ENCODE measurements at places on chromosomes 4 and X.

DNA sequence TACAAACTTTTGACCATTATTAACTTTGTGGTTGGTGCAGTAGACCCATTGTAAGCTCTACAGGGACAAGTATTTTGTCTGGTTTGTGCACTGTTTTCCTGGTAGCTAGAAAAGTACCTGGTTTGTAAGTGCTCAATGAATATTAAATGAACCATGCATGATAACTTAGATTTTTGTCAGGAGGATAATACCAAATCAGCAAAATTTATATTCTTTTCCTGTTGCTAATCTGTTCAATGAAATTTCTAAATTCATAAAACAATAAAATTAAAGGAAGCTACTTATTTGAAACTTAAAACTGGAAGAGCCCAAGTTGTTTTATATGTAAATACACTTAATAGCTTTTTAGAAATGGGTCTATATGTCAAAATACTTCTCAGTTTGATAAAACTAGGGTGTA is 17.6 kb downstream of the HSPA4L start:
- H3K27ac ChIP-seq, result no peak overlapping the region
- H3K36me3 ChIP-seq, result no peaks in the 10 kb centered on the region
- H3K4me3 ChIP-seq, result no peak overlapping the region
- no peaks in the 10 kb centered on the region for H3K4me1 ChIP-seq
- DNase-seq, result no peak

GRCh38 chr4:101730291-101731117 is 60.0 kb upstream of the BANK1 start:
- no peak overlapping the region for H3K4me3 ChIP-seq
- no peaks in the 10 kb centered on the region for H3K27me3 ChIP-seq
- H3K4me1 ChIP-seq, result no peaks in the 10 kb centered on the region
- peak; percentile 72 for DNase-seq
- H3K27ac ChIP-seq, result no peak overlapping the region

DNA sequence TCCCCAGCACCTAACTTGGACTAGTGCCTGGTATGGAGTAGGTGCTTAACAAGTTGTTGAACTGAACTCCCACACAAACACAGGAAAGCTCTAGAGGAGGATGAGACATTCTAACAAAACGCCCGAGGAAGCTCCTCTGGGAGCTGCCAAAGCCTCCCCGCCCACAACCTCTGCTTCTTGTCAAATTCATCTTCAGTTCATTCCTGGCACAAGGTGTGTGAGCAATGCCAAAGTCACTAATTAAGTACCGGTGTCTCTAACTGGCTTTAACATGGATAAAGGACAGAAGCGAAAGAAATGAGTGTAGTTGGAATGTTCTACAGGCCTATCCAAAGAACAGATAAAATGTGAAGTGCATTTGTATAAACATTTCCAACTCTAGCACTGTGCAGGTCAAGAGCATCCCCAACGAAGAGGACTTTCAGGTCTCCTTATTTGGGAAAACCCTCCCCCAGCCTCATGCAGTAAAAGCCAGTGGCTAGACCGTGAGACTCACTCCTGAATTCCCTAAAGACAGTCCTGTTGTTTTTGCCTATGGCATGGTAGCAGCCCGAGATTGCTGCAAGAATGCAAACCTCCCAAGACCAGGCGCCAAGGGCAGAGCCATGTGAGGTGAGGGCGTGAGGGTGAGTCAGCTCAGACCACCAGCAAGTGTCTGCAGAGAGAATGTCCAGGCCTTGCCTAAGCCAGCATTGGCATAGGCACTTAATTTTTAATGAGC is 72.2 kb upstream of the KLF3 start:
- H3K4me3 ChIP-seq, result no peak overlapping the region
- no peaks in the 10 kb centered on the region for H3K27me3 ChIP-seq
- H3K36me3 ChIP-seq, result no peaks in the 10 kb centered on the region
- no peak for DNase-seq
- H3K4me1 ChIP-seq, result no peaks in the 10 kb centered on the region

- H3K4me3 ChIP-seq, result no peak overlapping the region
- no peaks in the 10 kb centered on the region for H3K4me1 ChIP-seq
- H3K36me3 ChIP-seq, result no peaks in the 10 kb centered on the region
- no peak overlapping the region for H3K27ac ChIP-seq
Measured at GRCh38 chr4:2333916-2334644, 72.2 kb upstream of the MXD4 start.

DNA sequence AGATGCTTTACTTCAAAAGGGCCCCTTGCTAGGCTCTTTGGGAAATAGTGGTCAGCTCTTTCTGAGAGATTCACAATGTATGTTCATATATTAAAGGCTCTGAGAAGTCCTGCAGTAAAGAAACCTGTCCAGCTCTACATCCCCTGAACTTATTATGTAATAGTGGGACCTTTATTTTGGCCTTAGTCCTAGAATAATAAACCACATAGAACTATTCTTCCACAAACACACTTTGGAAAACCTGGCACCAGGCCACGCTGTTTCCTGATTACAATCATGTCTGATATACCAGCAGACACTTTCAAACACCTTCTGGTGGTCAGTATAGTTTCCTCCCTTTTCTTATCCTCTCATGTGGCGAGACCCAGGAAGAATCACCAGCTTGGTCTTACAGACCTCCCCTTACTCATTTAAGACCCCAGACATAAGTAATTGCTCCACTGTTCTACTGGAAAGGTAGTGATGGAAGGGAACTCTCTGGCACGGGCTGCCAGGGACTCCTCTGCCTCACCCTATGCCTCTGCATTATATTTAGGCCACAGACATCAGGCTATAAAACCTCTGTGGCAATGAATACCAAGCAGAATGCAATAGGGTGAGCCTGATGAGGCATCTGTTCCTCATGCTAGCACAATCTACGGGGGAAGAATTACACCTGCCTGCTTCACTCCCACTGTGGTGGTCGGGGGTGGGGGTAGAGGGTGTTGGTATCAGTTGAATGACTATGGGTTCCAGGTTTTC is 5.7 kb upstream of the PPEF1 start:
- H3K4me1 ChIP-seq, result no peaks in the 10 kb centered on the region
- peak; percentile 15 for DNase-seq
- H3K36me3 ChIP-seq, result no peaks in the 10 kb centered on the region
- no peak overlapping the region for H3K4me3 ChIP-seq
- no peak overlapping the region for H3K27ac ChIP-seq

- DNase-seq, result no peak
- H3K36me3 ChIP-seq, result no peaks in the 10 kb centered on the region
- H3K27ac ChIP-seq, result no peak overlapping the region
- no peaks in the 10 kb centered on the region for H3K27me3 ChIP-seq
- no peak overlapping the region for H3K4me3 ChIP-seq
Measured at GRCh38 chr4:80751200-80751599, 279.3 kb upstream of the BMP3 start.

DNA sequence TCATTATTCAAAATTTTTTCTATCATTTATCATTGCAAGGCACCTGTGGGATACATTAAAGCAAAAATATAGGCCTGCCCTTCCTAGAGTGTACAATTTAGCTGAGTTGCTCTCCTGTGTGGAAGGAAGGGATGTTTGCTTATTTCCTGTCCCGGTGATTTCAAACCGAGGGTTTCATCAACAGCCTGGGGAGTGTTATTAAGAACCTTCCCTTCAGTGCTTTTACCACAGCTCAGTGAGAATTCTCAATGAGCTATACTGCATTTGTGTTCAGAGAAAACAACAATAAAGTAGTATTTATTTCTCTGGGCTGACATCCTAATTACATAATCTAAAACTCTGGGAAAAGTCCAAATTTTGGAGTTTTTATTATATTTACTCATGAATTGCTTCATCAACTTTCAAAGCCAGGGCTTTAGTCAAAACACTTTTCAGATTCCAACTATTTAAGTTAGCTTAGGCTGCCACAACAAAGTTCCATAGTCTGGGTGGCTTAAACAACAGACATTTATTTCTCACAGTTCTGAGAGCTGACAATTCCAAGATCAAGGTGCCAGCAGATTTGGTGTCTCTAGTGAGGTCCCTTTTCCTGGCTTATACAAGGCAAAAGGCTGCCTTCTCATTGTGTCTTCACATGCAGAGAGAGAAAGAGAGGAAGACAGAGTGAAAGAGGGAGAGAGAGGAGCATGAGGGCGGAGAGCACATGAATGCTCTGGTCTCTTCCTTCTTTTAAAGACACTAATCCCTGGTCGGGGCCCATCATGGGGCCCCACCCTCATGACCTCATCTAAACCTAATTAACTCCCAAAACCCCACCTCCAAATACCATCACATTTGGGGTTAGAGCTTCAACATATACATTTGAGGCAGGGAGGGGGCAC is 62.6 kb downstream of the MMRN1 start:
- H3K27me3 ChIP-seq, result no peaks in the 10 kb centered on the region
- H3K4me1 ChIP-seq, result no peaks in the 10 kb centered on the region
- H3K36me3 ChIP-seq, result no peaks in the 10 kb centered on the region
- H3K27ac ChIP-seq, result no peak overlapping the region
- DNase-seq, result no peak

Measured in tibial nerve (tissue), 4 donors.